ENCODE measurements at places on chromosomes 1 and 21.

GRCh38 chr1:182669266-182669665 is 15.1 kb downstream of the RGS8 start:
- DNase-seq: no peak

DNA sequence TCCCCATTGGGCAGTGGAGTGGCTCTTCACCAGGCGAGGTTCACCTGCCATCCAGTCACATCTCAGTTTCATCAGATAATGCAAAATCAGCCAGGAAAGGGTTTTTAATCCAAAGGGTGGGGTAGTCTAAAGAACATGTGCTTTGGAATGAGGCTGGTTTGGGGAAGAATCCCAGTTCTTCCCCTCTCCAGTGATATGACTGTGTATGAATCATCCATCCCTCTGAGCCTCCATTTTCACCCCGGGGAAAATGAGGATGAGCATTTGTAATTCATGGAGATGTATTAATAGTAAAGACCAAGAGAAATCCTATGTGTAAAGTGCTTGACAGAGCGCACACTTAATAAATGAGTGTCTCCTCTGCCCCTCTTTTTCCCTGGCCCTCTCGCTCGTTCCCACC is 215.1 kb upstream of the FGGY start:
- no peak for DNase-seq

DNA sequence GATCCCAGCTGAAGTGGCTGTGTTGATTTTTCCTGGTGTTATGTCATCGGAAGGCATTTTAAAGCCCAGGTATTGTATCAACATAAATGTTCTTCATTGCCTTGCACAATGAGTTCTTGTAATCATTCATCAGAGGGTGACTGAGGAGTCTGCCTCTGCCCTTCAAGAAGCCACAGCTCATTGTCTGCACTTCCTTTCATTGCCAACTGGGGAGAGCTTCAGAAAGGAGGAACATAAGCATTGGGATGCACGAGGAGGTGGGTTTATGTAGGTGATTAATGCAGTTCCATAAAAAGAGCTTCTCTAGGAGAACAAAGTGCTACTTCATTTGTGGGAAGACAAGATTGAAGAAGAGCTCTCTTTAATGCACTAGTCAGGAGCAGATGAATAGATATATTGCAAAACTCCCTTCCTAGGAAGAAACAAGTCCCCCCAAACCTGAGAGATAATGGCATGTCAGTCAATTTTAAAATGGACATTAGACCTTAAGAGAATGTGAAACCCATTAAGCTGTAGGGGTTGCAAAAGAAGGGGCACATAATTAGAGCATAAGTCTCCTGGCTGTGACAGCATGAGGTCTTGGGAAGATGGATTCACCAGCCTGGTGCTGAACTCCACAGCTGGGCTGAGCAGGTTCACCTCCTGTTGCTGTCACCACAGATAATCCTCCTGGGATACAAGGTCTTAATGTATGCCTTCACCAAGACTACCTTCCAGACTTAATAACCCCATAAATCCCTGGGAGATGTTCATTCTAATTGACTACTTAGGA is 124.6 kb downstream of the BACH1 start:
- no peak for DNase-seq

DNA sequence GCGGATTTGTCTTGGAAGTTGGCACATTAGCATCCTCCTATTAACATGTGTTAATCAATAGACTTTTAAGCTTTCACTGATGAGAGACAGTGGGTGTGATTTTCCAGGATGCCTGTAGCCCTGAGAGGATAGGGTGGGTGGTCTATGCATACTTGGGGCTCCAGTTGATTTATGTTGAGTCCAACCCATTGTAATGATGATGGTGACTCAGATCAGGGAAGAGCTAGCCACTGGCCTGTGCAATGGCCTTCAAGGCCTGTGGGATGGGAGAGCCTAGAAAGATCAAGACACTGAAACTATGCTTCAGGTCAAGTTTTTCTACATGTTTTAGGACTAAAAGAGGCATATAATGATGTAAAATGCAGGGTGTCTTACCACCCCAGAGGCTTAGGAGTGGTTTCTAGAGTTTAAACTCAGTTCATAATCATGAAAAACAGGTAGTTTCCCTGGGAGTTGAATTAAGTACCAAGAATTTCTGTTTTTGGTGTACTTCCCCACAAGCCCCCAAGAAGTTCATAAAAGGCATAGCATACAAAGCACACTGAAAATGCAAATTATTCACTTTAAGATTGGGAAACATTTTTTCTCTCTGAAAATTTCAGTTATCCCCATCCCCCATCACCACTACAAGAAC is 19.9 kb downstream of the BEND5 start:
- DNase-seq: no peak

DNA sequence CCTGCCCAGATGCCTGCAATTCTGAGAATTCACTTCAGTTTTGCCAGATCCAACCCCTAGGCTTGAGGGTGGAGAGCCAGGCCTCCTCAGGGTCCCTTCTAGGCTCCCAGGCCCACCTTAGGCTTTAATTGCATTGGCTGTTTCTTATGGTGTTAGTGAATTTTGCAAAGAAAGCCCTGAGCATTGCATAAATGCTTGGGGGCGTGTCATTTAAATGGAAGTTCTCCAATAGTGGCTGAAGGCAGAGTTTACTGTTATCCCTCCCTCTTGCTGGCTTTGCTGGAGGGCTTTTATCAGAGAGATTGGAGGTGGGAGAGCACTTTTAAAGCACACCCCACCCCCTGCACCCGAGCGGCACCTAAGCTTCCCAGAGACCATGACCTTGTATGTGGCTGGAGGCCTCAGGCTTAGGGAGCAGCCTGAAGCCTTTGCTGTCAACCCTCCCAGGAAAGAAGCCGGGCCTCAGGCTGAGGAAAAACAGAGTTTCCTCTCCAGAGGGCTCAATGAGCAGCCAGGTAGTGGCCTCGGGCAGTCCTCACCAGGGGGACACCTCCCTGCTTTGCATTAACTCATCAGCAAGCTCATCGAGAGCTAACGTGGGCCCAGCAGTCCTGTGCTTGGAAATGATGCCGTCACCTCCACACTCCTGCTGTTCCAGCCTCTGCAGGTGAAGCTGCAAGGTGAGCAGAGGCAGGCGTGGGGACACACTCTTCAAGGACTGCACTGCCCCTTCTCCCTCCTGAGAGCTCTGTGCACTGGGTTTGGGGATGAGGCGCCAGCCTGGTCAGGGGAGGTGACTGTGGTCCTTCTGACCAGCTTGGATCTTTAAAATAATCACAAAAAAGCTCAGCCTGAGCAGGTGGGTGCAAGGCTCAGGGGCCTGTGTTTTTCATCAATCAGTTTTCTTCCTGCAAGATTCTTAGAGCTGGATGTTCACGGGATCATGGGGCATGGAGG is 58.0 kb downstream of the STUM start:
- DNase-seq: no peak

- no peak for DNase-seq
Measured at GRCh38 chr1:30009720-30010119, 713.7 kb downstream of the MATN1 start.

DNA sequence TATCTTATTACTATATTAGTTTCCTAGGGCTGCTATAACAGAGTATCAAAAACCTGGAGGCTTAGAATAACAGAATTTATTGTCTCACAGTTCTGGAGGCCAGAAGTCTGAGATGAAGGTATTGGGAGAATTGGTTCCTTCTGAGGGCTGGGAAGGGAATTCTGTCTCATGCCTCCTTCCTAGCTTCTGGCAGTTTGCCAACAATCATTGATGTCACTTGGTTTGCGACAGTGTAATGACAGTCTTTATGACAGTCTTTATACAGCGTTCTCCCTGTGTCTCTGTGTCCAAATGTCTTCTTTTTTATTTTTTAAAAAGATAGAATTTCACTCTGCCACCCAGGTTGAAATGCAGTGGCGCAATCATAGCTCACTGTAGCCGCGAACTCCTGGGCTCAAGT is 15.8 kb upstream of the CENPF start:
- no peak for DNase-seq
